NCI-H1105 (cell line): ENCODE measurements at places on chromosomes 6 and 20.

- no peak for DNase-seq
Observed at GRCh38 chr20:24608926-24609667, 139.7 kb downstream of the SYNDIG1 start.

GRCh38 chr6:996271-996852 is 303.4 kb upstream of the EXOC2 start:
- peak; percentile 27 for DNase-seq

DNA sequence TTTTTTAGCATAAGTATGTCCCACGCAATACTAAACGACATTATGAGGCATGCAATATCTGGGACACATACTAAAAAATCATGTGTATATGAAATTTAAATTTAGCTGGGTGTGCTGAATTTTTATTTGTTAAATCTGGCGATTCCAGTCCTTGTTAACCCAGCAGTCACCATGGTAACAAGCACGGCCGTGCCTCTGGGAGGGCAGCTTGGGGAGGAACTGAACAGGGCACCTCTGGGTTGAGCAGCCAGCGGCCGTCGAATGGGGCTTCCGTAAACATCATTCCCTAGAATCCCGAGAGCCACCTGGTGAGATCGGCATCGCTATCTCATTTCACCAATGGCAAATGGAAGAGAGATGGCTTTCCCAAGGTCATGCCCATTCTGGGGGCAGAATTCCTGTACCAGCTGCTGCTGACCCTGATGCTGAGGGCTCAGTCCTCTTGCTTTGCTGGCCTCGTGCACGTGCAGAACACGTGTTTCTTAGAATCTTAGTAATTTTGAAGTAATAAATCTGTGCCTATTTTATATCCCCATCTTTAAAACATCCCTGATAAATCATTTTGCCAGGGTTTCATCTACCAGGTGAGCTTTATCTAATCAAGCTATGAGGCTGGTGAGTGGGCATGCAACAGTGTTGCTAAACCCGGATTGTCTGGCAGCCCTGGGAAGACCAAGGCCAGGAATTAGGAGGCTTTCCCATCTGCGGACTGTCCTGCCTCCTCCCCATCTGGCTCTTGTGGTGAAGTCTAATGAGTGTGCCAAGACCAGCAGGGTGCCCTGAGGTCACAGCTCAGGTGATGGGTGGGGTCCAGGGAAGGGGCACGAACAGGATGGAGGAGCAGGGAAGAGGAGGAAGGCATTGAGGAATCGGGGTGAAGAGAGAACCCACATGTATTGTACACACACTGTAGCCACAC is 85.1 kb downstream of the AGPAT4 start:
- no peak for DNase-seq

- no peak for DNase-seq
Observed at GRCh38 chr6:76594109-76594508, 521.6 kb upstream of the IMPG1 start.

- no peak for DNase-seq
Observed at GRCh38 chr20:63496596-63497120, 2.2 kb downstream of the EEF1A2 start.

DNA sequence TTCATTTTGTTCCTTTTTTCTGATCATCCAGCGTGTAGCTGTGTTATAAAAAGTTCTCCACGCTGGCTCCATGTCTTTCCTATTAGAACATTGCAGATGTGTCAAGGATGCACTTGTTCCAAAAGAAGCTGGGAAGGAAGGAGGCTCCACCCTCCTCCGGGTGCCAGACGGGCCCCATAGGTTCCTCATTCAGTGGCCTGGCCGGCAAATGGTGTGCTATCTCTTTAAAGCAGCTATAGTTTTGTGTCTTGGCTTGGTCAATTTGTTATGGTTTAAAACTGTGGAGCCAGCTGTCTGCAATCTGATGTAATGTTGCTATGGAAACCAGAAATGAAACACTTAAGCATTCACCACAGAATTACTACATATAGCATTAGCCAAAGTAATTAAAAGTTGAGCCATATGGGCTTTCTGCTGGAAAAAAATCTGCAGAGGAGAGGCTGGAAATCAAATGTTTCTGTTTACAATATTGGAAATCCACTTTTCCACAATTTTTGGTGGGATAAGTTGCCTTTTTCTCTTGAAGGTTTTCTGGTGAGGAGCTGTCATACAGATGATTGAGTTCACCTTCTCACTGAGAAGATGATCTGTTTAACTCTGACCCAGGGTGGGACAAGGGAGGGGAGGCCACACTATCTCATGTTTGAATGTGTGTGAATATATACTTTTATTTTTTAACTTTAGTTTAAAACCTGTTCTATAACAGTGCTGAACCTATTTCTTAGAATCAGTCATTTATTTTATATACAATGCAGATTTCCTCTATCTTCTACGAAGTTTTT is 167.4 kb downstream of the SASH1 start:
- peak; percentile 27 for DNase-seq
